ENCODE measurements at places on chromosomes 13 and 19. TPM values are rescaled to one million over a fixed set of nuclear protein-coding genes. Genes with fewer than 3 reads are reported as not detected.

KLHL26 gene
- total RNA-seq: 13.5 TPM

HMG20B gene
- 44.3 TPM for total RNA-seq

IRGC gene
- not detected for total RNA-seq

PLPP2 gene
- 0.34 TPM for total RNA-seq

GPR4 gene
- not detected for total RNA-seq

ERCC5 gene
- 60.7 TPM for total RNA-seq

PRTN3 gene
- not detected for total RNA-seq

CASP14 gene
- total RNA-seq: not detected

CARD8 gene
- 185 TPM for total RNA-seq

PEAK3 gene
- 1.2 TPM for total RNA-seq

SRRM5 gene
- 0.41 TPM for total RNA-seq

RUBCNL gene
- total RNA-seq: 2.3 TPM

LINGO3 gene
- total RNA-seq: 0.32 TPM

ANKRD24 gene
- total RNA-seq: 0.69 TPM

SYNE4 gene
- 2.7 TPM for total RNA-seq

RFPL4AL1 gene
- total RNA-seq: not detected

DCT gene
- total RNA-seq: 0.61 TPM

LHB gene
- not detected for total RNA-seq

CGB2 gene
- not detected for total RNA-seq

MPHOSPH8 gene
- 49.6 TPM for total RNA-seq

ZNF560 gene
- total RNA-seq: not detected

WDR87 gene
- total RNA-seq: not detected

YJEFN3 gene
- 11.7 TPM for total RNA-seq

DLL3 gene
- total RNA-seq: 0.27 TPM

SOX1 gene
- total RNA-seq: not detected

ZNF626 gene
- 3.0 TPM for total RNA-seq

SPRED3 gene
- total RNA-seq: 2.0 TPM

TEX30 gene
- 39.5 TPM for total RNA-seq

KLC3 gene
- not detected for total RNA-seq

IL27RA gene
- total RNA-seq: 146 TPM

SEMA6B gene
- total RNA-seq: not detected

CLEC4M gene
- total RNA-seq: not detected

LGALS13 gene
- not detected for total RNA-seq

ZNF653 gene
- 20.0 TPM for total RNA-seq

ZNF44 gene
- total RNA-seq: 14.0 TPM
